ENCODE measurements at places on chromosomes 1 and 21.

- no peak for DNase-seq
These were observed 8.6 kb downstream of the ZBTB37 start for GRCh38 chr1:173876732-173877131.

DNA sequence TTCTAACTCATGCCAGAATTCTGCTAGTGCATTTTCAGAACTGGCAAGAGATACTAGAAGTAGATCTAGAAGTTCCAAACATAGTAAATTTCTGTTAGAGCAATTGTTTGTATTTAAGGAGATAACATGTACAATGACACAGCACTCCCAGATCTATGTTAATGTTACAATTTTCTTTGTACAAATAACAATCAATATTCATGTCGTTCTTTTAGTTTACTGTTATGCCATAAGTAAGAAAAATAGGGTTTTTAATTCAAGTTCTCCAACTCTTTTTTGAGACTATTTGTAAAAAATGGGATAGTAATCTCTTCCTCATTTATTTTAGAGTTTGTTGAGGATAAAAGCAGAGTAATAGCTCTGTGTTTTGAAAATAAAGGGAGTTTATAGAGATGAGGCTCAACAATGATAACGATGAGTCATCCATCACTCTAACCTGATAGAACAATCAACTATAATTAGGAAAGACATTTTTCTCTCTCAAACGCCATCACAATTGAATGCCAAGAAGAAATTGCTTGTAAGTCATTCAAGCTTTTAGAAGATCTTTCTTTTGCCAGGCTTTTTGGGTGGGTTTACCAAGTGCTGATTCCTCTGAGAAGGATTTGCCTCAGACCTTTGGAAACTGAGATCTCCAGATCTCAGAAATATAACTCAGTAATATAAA, 638 bp downstream of the CD84 start:
- DNase-seq, result no peak

DNA sequence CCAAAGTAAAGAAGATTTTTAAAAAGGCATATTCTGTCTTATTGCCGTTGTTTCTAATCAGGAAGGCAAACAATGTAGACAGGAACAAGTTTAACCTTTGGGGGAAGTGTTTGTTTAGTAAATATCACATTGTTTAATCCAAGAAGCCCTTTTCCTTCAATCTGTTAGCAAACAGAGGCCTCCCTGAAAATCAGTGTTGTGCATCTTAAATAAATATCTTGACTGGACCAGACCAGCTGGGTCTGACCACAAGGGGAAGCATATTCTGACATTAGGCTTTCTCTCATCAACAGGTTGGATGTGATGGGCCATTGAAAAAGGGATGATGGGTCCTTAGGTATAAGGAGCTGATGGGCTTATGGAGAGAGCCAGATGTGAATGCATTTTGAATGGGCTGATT, 81.8 kb upstream of the SGIP1 start:
- no peak for DNase-seq

- no peak for DNase-seq
These were observed 15.1 kb downstream of the PLEKHO1 start for GRCh38 chr1:150164779-150165178.

DNA sequence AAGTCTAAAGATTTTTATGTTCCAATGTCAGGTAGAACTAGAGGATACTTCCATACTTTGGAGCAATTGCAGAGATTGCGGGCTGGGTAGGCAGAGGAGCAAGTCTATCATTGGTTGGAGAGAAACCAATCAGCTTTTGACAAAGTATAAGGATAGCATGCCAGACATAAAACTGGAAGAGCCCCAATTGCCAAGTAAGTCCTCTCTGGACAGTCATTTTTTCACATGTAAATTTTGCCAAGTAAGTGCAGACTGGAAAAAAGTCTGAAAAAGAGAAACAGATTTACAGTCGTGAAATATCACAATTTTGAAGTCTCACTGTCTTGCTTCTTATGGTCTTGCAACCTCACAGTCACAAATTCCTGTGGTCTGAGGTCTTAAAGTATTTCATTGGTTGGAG, 131.4 kb upstream of the C21orf91 start:
- DNase-seq, result no peak

GRCh38 chr1:23395154-23395724, 25.6 kb upstream of the ZNF436 start:
- DNase-seq, result no peak

DNA sequence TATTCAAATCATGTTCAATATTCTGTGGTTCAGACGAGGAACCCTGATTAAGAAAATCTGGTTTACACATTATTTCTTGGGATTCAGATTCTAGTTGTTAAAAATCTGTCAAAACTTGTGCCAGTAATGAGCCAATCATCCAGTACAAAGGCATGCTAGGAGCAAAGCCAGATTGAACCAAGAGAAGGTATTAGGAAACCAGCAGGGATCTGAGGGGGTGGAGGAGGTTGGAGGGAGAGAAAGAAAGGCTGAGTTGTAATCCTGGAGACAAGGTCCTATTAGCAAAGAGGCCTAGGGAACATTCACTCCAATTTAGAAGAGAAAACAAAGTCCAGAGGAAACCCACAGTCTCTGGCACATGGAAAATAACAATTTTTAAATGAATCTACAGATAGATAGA, 352.9 kb downstream of the LTN1 start:
- peak; percentile 50 for DNase-seq

DNA sequence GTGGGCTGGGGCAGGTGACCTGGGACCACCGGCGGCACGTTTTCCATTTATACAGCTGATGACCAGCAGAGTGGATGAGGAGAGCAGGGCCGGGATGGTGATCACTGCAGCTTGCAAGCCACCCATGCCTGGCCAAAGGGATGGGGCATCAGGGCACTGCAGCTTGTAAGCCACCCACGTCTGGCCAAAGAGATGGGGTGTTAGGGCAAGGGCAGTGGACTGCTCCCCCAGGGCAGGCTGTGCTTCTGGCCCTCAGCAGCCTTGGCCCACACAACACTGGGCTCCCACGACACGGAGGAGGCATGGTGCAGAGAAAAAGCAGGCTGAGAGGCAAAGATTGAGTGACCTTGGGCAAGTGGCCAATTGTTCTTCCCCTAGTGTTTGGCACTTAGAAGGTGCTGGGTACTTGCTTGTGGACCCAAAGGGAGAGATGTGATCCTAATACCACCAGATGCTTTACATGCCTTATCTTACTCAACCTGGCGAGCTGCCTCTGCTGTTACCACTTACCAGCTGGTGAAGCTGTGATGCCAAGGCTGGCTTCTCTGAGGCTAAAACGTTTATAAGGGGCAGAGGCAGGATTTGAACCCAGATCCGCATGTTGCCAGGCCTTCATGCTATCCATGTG, 48.3 kb downstream of the TRIM62 start:
- DNase-seq, result no peak

- no peak for DNase-seq
These were observed 174.8 kb upstream of the SYT6 start for GRCh38 chr1:114328361-114328904.

DNA sequence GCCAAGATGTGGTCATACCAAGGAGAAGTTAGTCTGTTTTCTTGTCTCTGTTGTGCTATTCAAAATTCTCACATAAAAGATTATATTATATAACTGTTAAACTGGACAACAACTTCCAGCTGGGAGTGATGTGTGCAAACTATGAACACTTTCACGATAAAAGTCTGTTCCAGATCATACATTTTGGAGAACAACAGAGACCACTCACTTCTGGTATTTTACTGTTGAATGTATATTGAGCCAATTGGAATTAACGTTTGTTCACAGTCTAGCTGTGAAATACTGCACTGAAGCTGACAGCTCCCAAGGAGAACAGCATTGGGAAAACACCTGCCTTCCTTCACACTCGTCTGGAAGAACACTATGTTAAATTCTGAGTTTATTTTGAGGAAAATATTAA, 860 bp upstream of the SHCBP1L start:
- no peak for DNase-seq

All from stromal cell of bone marrow (primary cell).